Activated gamma-delta T cell treated with Interleukin-2 at 50 U/mL for 16 hours (primary cell): ENCODE measurements at places on chromosomes 6 and 20.

DNA sequence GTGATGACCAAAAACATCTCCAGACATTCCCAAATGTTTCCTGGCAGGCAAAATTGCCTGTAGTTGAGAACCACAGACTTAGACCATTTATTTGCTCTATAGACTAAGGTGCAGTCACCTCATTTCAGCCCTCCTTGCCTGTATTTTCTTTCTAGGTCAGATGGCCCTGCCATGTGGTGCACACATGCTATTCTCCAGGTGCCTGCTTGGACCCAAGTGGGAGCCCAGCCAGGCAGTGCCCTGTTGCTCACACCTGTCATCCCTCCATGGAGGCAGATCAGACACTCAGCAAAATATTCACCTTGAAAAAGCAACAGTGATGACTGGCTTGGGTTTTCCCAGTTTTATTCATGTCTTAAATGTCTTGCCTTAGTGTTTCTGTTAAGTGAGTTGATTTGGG, 311.4 kb downstream of the TFAP2C start:
- no peak for DNase-seq

DNA sequence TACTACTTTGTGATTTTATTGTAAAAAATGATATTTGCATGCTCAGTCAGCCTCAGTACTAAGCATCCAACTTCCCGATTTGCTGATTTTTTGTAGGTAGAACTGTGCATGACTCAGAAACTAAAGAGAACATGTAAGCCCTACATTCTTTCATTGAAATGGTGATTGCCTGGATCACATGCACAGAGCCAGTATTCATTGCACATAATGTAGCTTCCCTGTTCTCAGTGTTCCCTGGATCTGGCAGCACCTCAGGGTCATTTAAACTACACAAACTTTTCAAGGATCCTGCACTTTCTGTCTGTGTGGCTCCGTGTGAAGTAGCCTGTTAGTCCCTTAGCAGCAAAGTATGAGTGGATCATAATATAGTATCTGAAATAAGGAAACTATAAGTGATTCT, 422.9 kb upstream of the AGPAT4 start:
- DNase-seq, result no peak

GRCh38 chr6:36436466-36436865, 6.2 kb downstream of the PXT1 start:
- DNase-seq, result no peak

- DNase-seq, result no peak
These were observed 183.6 kb downstream of the PRL start for GRCh38 chr6:22113026-22113766.

GRCh38 chr6:40379811-40380210, 207.4 kb downstream of the LRFN2 start:
- no peak for DNase-seq

- no peak for DNase-seq
These were observed 91.0 kb downstream of the KCNQ5 start for GRCh38 chr6:72712910-72713309.

DNA sequence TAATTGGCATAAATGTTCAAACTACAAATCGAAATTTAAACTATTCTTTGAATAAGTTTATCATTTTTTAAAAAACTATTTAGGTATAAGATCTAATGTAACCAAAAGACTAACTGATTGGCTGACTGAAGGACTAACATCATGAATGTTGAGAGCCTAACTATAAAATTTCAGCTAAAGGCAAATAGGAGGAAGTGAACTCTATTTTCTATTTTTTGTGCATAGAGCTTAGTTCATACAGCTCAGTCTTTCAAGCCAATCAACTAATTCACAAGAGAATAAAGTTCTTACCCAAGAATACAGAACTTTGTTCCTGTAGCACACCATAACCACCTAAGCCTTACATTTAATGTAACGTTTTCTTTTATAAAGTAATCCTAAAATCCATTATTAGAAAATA, 46.3 kb upstream of the STXBP5 start:
- no peak for DNase-seq

DNA sequence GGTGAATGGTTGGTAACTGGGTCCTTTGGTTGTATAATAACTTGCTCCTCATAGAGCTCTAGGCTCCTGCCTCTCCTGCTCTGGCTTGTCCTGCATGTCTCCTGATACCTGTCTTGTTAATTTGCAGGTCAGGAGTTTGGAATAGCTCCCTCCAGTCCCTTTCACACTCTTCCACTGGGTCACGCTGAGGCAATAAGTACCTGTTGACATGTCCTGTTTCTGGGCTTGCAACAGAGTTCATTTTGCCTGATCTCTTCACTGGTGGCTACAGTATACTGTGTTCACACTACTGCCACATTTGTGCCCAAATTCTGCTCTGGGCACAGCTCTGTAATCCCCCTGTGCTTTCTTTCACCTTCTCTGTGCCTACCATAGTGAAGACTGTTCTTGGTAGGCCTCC, 25.4 kb upstream of the C20orf144 start:
- no peak for DNase-seq

GRCh38 chr6:117919775-117920729, 13.0 kb downstream of the SLC35F1 start:
- no peak for DNase-seq

DNA sequence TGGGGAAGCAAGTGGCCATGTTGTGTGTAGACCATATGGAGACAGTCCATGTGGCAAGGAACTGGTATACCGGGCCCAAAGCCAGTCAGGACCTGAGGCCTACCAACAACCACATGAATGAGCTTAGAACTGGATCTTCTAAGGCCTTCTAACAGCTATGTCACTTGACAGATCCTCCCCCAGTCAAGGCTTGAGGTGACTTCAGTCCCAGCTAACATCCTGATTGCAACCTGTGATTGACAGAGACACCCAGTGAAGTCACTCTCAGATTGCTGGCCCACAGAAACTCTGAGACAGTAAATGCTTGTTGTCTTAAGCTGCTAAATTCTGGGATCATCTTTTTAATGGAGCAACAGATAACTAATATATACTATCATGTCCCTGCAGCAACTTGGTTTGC, 32.9 kb downstream of the AHI1 start:
- DNase-seq, result no peak

- DNase-seq, result no peak
These were observed 6.4 kb downstream of the FUCA2 start for GRCh38 chr6:143505111-143505510.

DNA sequence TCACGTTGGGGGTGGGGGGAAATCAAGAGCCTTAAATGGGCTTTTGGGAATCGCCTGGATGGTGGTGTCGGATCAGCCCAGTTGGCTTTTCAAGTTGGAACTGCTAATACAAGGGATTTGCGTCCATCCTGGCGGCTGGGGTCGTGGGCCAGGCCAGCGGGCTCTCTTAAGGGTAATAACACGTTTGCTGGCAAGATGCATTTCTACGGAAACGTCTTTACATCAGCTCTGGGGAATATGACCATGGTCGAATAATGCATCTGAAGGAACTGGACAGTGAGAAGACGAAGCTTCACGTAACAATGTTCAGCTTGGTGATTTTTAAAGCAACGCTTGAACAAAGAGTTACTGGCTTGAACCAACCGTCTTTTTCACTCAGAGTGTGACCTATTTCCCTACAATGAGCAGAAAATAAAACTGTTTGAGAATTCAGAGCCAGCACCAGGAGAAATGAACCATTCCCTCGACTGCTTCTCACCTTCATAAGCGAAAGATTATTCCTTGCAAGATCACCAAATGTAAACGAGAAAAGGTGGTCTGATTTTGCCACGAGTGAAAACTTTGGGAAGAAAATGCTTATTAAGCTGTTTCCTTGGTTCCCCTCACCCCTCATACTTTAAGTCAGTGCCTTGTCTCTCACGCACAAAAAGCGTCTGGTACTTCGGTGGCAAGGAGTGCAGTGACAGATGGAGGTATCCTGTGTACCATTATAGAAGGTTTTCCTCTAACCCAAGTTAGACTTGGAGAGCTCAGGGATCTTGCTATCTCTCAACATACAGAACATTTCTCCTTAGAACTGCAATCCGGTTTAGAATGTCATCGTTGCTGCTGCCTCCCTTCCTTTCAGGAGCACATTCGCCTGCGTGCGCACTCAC, 1.4 kb upstream of the MARCKS start:
- DNase-seq, result no peak

GRCh38 chr6:154619146-154619545, 108.7 kb upstream of the CNKSR3 start:
- DNase-seq, result no peak
